Activated T-helper 1 cell treated with anti-CD3 and anti-CD28 coated beads, Interleukin-2, amount 50 U/mL, for 16 hours (primary cell): ENCODE measurements at places on chromosomes 3 and 15.

DNA sequence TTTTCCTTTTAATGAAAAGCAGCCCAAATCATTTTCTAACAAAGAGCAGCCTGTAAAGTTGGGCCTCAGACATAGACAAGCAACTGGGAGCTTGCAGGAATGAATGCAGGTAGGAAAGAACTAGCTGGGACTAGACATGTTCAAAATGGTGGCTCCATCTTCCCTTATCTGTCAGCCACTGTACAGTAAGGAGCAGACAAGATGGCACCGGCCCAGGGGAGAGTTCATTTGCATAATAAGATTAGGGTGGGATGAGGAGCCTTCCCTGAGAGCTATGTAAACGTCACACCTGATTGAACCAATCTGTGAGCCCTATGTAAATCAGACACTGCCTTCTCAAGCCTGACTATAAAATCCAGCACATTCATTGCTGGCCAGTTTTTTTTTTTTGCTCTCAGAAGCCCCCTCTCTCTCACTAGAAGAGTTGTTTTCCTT lies 59.7 kb upstream of the GK5 start:
- DNase-seq, result no peak

GRCh38 chr3:163622384-163622783 lies 1455.9 kb downstream of the SI start:
- no peak for DNase-seq

DNA sequence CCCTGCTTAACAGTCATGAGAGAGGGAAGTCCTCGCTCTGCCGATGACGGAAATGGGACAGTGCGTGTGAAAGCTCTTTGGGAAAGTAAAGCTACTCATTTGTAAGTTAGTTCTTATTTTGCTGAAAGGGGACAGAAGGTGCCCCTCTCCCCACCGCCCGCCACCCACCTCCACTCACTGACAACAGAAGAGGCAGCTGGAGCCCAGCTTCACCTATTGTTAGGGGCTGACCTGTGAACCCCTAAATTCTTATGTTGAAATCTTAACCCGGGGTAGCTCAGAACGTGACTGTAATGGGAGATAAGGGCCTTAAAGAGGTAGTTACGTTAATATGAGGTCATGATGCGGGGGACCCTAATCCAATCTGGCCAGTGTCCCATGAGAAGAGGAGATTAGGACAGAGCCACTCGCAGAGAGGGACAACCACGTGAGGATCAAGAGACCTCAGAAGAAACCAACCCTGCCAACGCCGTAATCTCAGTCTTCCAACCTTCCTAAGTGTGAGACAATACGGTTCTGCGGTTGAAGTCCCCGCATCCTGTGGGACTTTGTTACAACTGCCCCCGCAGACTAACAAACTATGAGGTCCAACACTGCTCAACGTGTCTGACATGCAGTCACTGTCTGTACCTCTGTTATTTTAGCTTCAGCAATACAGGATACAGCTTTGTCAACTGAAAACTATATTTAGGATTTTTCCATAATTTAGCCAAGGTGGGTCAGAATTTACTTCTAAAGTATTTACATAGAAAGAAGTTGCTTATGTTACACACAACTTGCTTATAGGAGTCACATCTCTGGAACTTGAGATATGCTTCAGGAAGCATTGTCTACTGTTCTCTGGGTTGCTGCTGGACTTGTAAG lies 51.7 kb downstream of the PCSK6 start:
- DNase-seq, result no peak

- no peak for DNase-seq
Observed at GRCh38 chr3:38257583-38257982, 8.0 kb upstream of the SLC22A13 start.

DNA sequence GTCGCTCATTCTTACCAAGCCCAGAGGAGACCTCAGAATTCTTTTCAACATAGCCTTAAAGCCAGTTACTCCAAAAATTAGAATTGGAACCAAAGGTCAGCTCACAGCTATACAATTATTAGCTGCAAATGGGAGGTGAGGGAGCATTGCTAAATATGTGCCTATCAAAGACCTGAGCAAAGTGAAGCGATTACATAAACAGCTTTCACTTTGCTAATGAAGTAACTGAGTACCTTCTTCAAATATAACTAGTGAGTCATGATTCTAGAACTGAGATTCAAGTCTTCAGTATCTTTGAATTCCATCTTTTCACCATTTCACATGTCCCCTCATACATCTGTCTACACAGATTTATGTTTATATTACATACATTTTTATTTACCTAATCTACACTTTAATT lies 122.6 kb downstream of the P2RY1 start:
- no peak for DNase-seq

GRCh38 chr15:56428821-56429458 lies 36.0 kb downstream of the MNS1 start:
- no peak for DNase-seq

- DNase-seq, result no peak
Observed at GRCh38 chr15:62571072-62571471, 406.0 kb upstream of the C2CD4B start.

DNA sequence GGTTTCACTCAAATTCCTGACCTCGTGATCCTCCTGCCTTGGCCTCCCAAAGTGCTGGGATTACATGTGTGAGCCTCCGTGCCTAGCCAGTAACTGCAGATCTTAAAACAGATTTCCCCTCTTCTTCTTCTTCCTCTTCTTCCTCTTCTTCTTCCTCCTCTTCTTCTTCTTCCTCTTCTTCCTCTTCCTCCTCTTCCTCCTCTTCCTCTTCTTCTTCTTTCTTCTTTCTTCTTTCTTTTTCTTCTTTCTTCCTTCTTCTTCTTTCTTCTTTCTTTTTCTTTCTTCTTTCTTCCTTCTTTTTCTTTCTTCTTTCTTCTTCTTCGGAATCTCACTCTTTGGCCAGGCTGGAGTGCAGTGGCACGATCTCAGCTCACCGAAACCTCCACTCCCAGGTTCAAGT lies 7.8 kb downstream of the USP3 start:
- no peak for DNase-seq

DNA sequence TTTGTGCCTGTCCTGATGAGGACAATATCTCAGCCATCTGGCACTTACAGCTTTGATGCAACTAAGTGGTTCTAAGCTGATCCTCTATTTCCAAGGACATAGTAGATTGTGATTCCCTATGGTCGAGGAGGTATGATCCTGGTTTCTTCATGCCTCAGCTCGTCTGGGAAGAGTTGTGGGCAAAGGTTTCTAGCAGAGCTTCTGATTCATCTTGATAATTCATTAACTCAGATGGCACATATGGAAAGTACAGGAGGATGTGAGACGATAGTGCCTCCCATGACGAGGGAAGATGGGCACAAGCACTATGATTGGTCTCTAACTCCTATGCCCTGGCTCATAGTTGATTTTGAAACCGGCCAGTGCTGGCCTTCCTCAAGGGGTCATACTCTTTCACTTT lies 334.2 kb upstream of the SEMA6D start:
- no peak for DNase-seq

DNA sequence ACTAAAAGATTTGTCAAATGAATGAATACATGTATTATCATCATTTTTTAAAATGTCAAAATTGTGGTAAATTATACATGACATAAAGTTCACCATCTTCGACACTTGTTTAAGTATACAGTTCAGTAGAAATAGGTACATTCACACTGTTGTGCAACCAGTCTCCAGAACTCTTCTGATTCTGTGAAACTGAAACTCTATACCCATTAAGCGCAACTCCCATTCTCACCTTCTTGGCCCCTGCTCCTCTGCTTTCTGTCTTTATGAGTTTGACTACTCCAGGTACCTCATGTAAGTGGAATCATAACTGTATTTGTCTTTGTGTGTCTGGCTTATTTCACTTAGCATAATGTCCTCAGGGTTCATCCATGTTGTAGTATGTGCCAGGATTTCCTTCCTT lies 50.1 kb upstream of the KBTBD8 start:
- no peak for DNase-seq

DNA sequence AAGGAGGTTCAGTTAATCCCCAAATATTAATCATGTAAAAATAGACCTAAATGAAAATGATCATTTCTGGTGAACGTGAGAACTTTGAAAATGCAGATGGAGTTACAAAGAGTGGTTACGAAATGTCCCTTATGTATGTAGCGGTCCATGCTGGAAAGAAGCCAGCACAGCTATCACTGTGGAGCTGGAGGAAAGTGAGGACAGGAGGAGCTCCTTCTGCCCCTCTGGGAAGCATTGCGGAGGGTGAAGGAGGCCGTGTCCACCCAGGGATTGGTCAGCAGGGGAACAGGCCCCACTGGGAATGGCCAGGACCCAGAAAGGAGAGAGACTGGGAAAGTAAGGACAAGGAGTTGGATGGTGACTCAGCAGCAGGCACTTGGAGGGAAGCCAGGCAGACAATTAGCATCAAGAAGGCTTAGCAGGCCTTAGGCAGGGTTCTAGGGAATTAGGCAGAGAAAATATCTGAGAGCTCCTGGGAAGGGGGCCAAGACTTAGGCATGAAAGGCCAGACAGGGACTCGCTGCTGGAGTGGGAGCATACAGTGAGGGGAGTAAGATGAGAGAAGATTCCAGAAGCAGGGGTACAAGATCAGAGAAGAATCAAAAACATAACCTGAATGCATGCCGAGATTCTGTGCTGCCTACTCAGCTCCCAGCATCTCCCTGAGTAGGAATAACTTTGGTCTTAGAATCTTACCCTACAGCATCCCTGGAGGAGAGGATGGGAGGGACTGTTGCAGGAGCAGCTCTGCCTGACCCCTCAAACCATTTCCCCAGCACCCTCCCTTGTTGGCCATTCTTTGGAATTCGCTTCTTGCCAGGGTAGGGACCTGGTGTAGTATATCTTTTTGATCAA lies 171.0 kb upstream of the UMPS start:
- DNase-seq, result no peak
